NCI-H460 (cell line): ENCODE measurements at places on chromosomes 11 and 22.

- no peak for DNase-seq
Measured at GRCh38 chr11:11535611-11536010, 86.2 kb downstream of the GALNT18 start.

DNA sequence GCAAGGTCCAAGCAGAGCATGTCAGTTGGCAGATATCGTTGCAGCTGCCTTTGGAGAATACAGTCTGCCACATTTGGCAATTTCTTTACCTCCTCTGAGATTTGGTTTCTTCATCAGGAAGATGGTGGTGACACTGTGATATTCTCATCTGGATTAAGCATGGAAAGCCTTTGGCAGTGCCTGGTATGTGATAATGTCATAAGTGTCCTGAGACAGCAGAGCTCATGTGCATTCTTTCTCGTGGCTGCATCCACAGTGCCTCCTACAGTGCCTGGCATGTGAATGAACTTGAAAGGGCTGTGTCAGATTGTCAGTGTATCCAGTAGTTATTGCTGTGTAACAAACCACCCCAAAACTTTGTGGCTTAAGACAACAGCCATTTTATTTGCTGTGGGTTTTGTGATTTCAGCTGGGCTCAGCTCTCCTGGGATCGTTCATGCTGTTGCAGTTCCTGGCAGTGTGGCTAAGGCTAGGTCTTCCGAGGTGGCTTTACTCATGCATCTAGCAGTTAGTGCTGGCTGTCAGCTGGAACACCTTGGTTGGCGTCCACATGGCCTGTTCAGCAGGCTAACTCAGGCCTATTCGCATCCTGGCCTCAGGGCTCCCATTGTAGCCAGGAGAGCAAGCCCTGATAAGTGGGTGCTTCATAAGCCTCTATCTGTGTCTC is 35.7 kb upstream of the MICAL2 start:
- DNase-seq, result no peak

- DNase-seq, result no peak
Measured at GRCh38 chr22:24982301-24983056, 30.0 kb downstream of the KIAA1671 start.

DNA sequence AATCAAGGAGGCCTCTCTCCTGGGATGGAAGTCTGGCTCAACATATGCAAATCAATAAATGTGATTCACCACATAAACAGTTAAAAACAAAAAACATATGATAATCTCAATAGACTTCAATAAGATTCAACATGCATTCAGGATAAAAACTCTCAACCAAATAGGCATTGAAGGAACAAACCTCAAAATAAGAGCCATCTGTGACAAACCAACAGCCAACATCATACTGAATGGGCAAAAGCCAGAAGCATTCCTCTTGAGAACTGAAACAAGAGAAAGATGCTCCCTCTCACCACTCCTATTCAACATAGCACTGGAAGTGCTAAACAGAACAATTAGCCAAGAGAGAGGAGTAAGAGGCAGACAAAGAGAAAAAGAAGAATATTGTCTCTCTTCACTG is 54.0 kb upstream of the SEZ6L start:
- DNase-seq, result no peak

- DNase-seq, result no peak
Measured at GRCh38 chr11:88043149-88043548, 132.1 kb downstream of the RAB38 start.

- DNase-seq, result no peak
Measured at GRCh38 chr11:91804042-91804441, 420.6 kb upstream of the FAT3 start.

DNA sequence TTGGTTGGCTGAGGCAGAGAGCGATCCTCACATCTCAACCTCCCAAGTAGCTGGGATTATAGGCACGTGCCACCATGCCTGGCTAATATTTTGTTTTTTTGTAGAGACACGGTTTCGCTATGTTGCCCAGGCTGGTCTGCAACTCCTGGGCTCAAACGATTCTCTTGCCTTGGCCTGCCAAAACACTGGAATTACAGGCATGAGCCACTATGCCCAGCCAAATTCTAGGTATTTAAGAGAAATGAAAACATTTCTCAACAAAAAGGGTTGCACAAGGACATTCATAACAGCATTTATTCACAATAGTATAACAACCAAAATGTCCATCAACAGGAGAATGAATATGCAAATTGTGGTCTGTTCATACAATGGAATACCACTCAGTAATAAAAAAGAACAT is 31.7 kb upstream of the RBX1 start:
- no peak for DNase-seq

- no peak for DNase-seq
Measured at GRCh38 chr11:62008193-62008592, 40.8 kb upstream of the FTH1 start.

GRCh38 chr22:30309951-30310741 is 16.6 kb downstream of the TBC1D10A start:
- no peak for DNase-seq

- no peak for DNase-seq
Measured at GRCh38 chr11:35170503-35170902, 31.5 kb downstream of the CD44 start.

GRCh38 chr22:41288245-41288946 is 2.4 kb upstream of the RANGAP1 start:
- peak; percentile 56 for DNase-seq

DNA sequence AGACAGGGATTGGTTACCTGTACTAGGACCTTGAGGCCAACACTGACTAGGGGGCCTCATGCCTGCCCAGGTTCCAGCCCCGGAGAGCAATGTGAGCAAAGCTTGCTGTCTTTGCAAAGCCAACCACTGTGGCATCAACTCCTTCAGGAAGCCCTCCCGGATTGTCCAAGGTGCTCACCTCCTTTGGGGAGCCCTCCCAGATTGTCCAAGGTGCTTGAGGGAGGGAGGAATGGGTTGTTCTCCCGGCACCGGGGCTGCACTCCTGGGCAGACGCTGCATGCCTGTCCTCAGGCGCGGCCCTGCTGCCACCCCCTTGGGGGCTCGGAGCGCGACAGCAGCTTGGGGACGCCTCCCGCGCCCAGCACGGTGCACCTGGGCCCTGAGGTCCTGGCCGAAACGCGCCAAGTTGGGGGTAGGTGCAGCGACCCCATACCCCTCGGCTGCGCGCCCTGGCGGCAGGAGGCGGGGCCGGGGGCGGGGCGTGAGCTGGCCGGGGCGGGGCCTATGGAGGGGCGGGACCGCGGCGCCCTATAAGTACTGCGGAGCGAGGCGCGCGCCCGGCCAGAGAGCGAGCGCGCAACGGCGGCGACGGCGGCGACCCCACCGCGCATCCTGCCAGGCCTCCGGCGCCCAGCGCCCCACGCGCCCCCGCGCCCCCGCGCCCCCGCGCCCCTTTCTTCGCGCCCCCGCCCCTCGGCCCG is at the start of gene CD81:
Gene CD81 (plus strand): TSS at position 560 of the 701 bp plus-strand sequence. CDS start 240 bp downstream, outside the sequence.
- no peak for DNase-seq

DNA sequence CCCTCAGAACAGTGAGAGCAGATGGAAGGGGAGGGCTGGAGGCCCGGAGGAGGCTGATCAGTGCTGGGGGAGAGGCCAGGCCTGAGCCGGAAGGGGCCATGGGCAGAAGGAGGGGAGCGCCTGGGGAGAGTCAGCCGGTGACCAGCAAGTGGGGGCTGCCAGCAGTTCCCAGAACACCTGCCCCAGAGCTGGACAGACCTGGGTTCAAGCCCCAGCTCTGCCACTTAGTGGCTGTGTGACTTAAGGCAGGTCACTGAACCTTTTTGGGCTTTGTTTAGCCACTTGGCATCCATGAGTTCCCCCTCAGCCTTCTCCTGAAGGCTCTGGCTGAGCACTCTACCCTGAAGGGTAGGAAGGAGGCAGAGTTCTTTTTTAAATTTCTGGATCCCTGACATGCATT is 17.4 kb downstream of the WNT11 start:
- no peak for DNase-seq

- no peak for DNase-seq
Measured at GRCh38 chr11:82998697-82999096, 73.0 kb downstream of the RAB30 start.

- no peak for DNase-seq
Measured at GRCh38 chr11:1920909-1921573, 1.5 kb downstream of the TNNT3 start.

DNA sequence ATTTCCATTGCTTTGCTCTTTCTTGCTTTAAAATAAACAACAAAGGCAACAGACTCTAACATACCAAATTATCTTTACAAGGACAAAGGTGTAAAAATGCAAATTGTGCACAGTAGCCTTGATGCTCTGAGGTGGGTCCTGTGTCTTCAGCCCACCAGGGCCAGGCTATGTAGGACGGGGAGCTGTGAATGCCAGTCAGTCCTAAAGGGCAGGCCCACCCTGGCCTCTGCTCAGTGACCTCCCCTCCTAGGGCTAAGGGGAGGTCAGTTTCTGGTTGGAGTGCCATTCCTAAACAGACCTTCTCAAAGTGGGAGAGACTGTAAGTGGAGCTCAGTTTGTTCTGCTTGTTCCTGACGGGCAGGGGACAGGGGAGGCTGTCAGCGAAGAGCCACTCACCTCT is 78.0 kb upstream of the SUSD2 start:
- no peak for DNase-seq

GRCh38 chr11:46143049-46143806 is 22.0 kb upstream of the PHF21A start:
- DNase-seq, result no peak

- DNase-seq, result no peak
Measured at GRCh38 chr22:47012589-47013370, 250.3 kb downstream of the TBC1D22A start.

DNA sequence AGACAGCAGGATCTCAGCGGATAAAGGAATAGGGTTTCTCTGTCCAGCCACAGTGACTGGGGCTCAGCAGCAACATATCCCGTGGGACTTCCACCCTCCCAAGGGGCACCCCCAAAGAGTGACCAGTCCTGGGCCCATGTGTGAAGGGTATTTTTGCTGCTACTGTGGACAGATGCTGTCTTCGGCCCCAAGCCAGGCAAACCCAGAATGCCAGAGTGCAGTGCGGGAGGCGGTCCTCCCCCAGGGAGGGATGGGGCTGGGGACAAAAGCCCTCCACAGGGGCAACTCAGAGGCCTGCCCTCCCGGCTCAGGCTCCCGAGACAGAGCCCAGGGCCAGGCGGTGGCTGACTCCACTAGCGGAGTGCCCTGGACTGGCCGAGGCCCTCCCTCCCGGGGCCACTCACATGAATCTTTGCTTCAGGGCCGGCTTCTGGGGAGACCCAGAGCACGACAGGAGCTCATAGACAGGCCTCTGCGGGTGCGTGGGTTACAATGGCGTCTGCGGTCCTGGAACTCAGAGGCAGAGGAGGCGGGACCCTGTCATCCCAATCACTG is 34.7 kb upstream of the WNT7B start:
- no peak for DNase-seq

DNA sequence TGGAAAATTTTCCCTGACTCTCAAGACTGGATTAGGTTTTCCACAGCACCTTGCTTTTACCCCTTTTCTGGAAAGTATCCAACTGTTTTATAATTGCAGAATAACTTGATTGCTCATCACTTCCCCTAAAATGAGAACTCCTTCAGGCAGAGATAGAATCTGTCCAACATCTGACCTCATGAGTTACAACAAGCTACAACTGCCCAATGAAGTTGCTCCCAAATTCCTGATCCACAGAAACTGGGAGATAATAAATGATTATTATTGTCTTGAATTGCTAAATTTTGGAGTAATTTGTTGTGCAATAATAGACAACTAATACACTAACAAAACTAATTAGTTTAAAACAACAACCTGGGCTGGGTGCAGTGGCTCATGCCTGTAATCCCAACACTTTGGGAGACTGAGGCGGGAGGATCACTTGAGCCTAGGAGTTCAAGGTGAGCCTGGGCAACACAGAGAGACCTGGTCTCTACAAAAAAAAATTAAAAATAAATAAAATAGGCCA is 10.0 kb upstream of the CCDC83 start:
- DNase-seq, result no peak

- no peak for DNase-seq
Measured at GRCh38 chr11:109729761-109730160, 307.8 kb downstream of the C11orf87 start.

- no peak for DNase-seq
Measured at GRCh38 chr11:15989685-15990084, 366.7 kb downstream of the SOX6 start.

DNA sequence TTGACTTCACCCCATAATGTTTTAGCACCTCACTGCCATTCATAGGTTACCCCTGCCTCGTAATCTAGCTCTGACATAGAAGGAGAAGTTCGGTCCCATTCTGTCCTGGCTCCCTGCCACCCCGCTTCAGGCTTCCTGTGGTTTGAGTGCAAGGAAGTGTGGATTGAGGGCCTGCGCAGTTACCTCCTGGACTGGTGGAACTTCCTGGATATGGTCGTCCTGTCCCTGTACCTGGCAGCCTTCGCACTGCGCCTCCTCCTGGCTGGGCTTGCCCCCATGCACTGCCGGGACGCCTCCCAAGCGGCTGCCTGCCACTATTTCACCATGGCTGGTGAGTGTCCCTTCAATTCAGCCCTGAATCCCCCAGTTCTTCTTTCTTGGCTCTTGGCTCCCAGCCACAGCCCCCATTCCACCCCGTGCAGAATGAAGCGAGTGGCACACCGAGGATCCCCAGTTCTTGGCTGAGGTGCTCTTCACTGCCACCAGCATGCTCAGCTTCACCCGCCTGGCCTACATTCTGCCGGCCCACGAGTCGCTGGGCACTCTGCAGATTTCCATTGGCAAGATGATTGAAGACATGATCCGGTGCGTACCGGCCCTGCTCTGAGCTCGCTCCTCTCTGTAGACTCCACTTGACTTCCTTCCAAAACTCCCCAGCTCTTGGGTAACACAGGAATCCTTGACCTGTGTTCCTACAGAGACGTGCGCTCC is 15.4 kb downstream of the ART5 start:
- DNase-seq, result no peak

- DNase-seq, result no peak
Measured at GRCh38 chr11:131615611-131616010, 245.2 kb downstream of the NTM start.
